Stimulated activated CD4-positive, alpha-beta T cell treated with anti-CD3 and anti-CD28 coated beads, Interleukin-2, amount 100 ng/mL, for 4 hours (primary cell): ENCODE measurements at places on chromosomes 5 and 9.

DNA sequence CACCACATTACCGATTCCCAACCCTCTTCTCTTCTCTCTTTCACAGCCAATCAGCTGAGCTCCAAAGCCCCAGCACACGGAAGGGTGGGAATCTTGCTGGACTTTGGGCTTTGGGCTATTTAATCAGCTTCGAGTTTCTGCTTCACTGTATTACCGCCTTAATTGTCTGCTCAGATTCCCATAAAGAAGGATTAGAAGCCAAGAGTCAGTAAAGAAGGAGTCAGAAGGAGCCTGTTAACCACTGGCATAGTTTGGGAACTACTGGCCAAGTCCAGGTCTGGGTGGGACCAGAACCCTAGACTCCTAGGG lies 4.4 kb downstream of the SPRY4 start:
- DNase-seq: no peak

DNA sequence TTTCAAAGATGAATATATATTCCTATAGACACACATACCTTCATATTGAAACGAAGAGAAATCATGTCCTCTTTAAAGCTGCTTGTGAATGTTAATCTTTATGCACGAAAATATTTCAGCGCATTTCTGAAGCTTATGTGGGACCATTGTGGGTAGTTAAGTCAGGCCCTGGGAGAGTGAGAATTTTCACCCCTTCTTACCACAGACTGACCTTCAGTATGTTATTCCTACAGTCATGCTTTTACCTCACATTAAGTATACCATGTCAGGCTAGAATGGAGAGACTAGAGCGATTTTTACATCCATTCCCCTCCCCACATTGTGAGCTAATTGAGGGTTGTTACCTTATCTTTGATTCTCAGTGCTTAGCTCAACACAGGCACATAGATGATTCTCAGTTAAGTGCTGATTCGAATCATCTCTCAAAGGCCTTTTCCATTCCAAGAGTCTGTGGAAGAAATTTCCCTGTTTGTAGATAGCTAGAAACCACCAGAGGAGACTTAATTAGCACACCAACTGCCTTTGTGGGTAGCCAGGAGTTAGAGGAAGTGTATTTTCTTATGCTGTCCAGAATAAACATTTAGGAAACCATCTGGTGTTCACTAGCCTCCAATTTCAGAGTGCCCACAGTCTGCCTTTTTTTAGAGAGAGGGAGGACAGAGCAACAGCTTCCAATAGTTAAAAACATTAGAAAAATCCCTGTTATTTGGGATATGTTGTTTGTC lies 110.5 kb downstream of the MEGF10 start:
- DNase-seq: no peak

- DNase-seq: no peak
These were observed 21.7 kb downstream of the HBEGF start for GRCh38 chr5:140324617-140325241.

DNA sequence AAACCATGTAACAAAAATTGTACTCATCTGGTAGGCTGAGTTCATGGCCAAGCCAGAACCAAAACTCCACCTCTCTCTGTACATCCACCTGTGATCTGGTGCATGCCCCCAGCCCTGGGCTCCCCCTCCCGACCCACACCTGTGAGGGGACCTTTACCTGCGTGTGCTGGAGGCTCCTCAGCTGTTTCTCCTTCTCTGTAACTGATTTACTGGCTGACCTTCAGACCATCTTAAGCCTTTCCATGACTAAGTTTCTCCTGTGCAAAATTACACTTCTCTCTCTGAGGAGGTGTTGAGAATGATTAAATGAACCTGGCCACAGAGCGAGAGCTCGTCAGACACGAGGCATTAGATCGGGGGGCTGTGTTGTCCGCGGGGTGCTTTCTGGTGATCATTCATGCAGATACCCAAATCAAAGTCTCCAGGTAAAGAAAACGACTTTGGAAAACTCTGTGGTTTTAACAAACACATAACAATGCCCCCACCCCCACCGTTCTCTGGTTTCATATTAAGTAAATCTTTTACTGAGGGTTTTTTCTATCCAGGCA lies 136.4 kb downstream of the SEMA5A start:
- no peak for DNase-seq

GRCh38 chr9:78046112-78046511 lies 14.5 kb upstream of the GNAQ start:
- no peak for DNase-seq

DNA sequence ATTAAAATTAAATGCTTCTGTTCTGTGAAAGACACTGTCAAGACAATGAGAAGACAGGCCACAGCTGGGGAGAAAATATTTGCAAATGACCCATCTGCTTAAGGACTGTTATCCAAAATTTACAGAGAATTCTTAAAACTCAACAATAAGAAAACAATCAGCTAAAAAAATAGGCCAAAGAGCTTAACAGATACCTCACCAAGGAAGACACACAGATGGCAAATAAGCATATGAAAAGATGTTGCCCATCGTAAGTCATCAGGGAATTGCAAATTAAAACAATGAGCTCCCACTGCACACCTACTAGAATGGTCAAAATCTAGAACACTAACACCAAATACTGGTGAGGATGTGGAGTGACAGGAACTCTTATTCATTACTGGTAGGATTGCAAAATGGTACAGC lies 10.3 kb downstream of the WNK2 start:
- DNase-seq: no peak

DNA sequence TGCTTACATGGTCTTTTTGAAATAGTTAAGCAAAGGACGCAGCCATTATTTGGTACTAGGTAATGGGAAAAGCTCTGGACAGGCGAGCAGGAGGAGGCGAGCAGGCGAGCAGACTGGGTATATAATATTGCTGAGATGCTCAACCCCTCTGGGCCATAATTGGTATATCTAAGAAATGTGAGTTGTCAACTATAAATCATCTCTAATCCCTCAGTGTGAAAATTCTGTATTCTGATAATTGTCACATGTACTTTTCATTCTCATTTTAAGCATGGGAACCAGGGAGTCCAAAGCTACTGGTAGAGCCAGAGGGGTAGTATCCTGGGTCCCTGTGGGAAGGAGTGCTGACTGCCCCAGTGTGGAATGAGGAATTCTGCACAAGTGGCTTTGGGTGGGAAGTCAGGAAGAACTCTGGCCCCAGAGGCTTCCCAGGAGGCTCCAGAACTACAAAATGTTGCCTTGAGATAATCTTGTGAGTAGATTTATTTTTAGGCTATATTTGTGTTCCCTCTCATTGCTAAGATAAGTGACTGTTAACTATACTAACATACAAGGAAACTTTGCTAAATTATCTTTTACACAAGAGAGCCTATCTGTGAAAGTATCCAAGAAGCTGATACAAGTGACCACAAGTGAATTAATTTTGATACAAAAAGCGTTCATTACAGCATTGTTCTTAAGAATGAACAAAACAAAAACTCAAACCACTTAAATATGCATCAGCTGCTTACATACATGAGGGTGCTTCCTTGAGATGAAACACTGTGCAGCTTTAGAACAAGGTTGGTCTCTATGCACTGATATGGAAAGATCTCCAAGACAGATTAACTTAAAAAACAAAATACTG lies 70.5 kb upstream of the TNFAIP8 start:
- no peak for DNase-seq

DNA sequence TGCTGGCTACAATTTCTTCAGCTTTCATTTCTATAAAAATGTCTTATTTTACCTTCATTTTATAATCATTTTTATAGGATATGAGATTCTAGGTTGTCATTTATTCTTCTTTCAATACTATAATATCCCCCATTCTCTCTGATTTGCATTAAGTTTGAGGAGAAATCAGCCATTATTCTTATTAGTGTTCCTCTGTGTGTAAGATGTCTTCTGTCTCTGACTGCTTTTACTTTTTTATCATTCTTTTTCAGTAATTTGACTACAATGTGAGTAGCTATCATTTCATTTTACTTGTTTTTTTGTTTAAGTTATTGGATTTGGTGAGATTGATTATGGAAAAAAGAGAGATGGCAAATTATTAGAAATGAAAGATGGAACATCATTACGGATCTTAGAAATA lies 13.6 kb upstream of the SREK1 start:
- DNase-seq: no peak

DNA sequence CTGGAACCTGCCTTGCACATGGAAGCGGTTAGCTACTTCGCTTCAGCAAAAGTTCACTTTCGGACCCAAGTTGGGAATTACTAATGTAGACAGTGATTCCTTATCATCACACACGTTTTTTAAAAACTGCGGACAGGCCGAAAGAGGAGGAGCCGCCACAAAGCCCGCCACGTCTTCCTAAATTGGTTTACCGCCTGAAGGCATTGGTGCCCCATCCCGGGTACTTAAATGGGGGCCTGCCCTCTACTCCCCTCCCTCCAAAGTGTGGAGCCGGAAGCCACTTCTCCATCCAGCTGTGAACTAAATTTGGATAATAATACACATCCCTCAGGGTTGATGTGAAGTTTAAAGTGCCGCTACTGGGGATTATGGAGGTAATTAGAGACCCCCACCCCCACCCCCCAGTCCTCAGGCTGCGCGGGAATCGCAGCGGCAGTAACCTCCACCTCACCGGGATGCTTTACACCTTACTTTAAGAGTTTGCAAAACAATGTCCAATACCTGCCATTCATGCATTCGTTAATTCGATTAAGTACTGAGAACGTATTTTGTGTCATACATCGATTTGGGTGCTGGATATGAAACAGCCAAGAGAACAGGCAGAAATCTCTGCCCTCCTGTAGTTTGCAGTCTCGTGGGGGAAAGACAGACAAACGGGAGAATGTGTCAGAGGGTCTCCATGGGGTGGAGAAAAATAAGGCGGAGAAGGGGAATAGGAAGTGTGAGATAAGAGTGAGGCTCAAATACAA lies 937 bp upstream of the MACROH2A1 start:
- no peak for DNase-seq

- DNase-seq: no peak
These were observed 918.3 kb downstream of the NR2F1-AS1 start for GRCh38 chr5:92662741-92663140.

DNA sequence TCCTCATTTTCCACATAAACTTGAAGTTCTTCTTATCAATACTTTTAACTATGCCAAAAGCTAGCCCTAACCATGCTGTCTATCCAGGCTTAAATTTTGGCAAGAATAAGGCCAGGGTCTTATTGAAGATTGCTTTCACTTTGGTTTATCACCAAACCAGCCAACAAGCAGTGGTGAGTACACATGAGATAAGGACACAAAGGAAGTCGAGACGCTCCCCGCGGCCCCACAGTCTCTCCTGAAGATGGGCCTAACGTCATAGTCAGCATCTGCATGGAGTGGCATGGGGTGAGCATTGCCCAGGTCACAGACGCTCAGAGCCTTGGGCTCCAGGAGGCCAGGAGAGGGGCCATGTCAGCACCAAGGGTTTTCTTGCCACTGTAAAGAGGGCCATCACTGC lies 80.3 kb downstream of the ATPSCKMT start:
- no peak for DNase-seq

DNA sequence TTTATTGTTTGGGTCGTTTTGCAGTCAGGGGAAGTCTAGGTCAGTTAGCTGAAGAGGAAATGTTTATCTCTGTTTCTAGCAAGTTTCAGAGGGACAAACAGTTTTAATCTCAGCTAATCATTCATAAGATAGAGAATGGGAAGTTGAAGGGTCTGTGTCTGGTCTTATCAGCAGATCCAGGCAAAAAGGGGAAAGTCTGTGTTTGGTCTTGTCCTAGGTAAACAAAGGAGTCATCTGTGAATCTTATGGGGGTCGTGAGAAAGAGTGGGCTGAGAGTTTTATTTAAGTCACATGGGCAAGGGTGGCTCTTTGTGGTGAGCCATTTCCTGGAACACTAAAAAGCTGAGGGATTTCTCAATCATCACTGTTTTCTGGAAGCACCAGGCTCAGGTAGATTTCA lies 5.6 kb upstream of the SNCAIP start:
- no peak for DNase-seq

DNA sequence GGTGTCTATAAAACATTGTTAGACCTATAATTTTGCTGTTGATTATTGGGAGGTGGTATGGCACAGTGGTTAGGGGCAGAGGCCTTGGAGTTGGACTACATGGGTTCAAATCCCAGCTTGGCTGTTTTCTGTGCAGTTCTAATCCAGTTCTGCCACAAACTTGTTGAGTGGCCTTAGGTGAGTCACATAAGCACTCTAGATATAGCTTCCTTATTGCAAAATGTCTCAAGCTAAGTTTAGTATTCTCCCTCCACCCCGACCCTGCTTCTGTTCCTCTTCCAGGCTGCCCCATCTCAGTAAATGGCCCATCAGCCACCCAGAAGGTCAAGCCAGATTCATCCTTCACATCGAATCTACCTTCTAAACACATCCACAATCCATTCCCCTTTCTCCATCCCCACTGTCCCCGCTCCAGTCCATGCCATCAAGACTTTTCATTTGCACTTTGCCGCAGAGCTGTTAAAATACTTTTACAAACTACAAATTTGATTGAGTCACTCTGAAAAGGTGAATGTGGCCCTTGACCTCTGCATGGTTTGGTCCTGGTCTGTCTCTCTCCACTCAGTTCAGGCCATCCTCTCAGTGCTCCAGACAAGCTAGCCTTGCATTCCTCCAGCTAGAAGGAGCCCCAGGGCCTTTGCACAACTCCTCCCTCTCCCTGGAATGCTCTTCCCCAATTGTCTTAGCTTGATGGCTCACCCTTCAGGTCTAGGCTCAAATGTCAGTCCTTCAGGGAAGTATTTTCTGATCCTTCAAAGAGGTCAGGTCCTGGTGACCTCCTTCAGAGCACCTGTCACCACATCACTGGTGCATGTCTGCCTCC lies 10.0 kb upstream of the HDHD3 start:
- DNase-seq: no peak

GRCh38 chr5:176610435-176610773 lies 448 bp upstream of the GPRIN1 start:
- peak; percentile 13 for DNase-seq

- no peak for DNase-seq
These were observed 81.0 kb downstream of the ESM1 start for GRCh38 chr5:54904425-54904824.

GRCh38 chr5:23727271-23727670 lies 219.9 kb downstream of the PRDM9 start:
- DNase-seq: no peak

GRCh38 chr5:180117000-180117725 lies 45.6 kb upstream of the RNF130 start:
- DNase-seq: no peak

GRCh38 chr5:151670083-151670686 lies 16.5 kb downstream of the SPARC start:
- no peak for DNase-seq

GRCh38 chr9:114098021-114098935 lies 814 bp downstream of the KIF12 start:
- DNase-seq: no peak

DNA sequence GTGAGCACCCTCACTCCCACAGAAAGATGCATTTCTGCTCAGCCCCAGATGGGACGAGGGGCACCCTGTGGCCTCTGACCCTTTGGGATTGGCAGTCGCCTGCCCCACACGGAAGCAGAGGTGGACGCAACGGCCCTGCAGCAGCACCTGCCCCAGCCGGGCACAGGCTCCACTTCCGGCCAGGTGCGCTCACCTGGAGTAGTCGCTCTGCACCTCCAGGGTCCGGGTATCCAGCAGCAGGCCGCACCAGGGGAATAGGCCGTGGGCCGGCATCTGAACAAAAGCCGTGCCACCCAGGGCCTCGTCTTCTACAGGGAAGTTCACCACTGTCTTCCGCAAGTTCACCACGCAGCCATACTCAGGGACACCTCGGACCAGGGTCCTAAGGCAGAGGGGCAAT lies 30.7 kb downstream of the TERT start:
- DNase-seq: no peak
